Activated T-cell treated with anti-CD3 and anti-CD28 coated beads, Interleukin-2, amount 50 U/mL, for 72 hours (primary cell): ENCODE measurements at places on chromosomes 12 and 14.
A peak's percentile ranks its signal among the peaks of the same experiment; 100 is the strongest.

DNA sequence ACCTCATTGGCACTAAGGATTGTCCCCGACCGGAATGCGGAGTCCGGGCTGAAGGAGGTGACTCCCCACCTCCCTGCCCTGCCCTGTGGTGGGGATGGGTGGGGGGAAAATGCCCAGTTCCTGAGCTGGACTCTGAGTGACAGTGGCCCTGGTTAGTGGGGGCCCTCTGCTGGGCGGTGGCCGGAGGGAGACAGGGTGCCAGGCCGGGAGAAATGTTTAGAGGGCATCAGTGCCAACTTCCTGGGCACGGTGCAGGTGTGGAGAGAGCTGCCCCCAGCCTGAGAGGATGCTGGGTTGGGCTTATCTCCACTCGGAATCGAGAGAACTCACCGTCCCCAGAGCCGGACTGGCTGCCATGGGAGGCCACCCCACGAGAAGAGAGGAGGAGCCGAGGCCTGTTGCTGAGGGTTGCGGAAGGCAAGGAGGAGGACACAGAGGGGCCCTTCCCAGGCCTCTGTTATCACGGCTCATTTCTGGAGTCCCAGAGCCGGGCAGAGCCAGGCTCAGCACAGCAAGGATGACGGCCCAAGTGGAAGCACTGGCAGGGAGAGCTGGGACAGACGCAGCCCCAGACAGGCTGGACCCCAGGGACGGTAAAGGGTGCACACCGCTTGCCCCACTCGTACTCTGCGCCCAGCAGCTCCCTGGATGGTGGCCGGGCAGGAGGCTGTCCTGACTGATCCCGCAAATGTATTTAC lies 156.7 kb downstream of the KIF26A start:
- no peak for DNase-seq

DNA sequence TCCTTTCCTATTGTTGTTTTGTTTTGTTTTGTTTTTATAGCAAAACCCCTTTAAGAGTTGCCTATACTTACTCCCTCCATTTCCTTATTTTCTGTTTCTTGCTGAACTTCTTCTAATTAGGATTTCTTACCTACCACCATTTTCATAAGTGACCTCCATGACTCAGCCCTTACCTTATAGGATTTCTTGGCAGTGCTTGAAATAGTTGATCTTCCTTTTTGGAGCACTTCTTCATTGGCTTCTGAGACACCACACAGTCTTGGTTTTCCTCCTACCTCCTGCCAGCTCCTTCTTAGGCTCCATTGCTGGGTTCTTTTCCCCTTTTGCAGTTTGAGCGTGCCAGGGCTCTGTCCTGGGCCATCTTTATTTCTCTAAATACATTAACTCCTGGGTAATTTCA lies 23.4 kb upstream of the EID3 start:
- DNase-seq = no peak

DNA sequence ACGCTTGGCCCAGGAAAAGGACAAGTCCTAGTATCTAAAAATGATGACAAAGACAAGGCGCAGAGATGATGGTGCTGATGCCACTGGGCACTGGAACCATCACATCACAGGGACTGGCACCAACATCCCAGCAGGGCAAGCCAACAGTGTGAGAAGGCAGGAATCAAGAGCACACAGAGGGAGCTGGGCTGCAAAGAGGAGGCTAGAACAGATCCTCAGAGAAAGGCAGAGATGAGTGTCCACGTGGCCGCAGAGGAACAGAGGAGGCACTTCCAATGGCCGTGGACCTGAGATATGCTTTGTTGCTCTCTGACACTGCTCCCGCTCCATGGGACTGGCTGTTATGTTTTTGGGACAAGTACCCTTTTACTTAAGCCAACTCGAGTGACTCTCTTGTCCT lies 17.9 kb downstream of the FOXN3 start:
- no peak for DNase-seq

DNA sequence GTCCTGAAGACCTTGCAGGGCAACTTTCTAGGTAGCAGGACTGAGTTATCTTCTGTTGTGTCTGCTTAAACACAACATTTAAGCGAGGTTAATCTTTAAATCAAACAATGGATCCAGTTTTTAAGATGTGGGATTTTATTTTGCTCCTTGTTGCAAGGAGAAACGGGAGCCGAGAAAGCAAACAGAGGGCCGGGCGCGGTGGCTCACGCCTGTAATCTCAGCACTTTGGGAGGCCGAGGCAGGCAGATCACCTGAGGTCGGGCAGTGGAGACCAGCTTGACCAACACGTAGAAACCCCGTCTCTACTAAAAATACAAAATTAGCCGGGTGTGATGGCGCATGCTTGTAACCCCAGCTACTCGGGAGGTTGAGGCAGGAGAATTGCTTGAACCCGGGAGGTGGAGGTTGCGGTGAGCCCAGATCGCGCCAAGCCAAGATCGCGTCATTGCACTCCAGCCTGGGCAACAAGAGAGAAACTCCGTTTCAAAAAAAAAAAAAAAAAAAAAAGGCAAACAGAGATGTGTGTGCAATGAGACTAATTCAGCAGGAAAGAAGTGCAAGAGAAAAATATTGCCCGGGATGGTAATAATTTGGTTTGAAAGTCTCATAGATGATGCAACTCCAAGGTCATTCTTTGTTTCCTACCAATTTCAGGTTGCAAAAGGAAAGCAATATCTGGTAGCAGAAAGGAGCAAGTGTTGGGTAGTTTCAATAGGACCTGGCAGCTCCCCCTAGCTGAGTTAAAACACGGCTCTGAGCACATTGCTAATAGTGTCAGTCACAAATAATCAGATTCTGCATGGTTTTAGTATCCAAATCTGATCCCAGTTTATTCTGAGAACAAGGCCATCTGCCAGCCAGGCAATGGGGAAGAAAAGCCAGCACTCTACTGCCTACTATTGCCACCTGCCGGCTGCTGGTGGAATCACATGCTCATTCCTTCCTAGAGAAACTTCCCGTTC lies 141.4 kb downstream of the PPM1H start:
- peak; percentile 78 for DNase-seq

DNA sequence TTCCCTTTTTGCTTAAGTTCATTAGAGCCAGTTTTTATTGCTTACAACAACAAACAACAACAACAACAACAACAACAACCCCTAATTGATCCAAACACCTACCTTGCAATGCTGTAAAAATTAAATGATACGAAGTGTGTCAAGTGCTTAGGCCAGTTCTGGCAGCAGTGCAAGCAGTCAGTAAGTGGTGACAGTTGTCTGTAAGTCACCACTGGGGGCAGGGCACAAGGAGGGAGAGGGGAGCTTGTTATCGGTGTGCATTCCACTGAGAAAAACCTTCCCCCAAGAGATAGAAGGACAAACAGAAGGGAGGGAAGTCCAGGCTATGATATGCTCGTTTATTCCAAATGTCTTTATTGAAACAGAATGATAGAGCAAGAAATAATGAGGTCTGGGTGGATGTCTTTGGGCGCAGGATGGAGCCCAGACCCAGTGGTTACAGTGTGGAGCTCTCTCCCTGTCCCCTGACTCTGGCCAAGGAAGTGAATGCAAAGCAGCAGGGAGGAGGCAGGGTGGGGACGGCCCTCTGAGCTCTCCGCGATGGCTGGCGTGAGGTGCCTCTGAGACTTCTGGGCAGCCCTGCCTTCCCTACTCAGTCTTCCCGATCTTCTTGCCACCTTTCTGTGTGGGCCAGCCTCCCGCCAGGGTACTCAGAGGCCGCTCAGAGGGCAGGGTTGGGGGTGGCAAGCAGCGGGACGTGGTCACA lies 6.5 kb downstream of the SLC22A17 start:
- no peak for DNase-seq

GRCh38 chr12:113245695-113246477 lies 24.6 kb downstream of the TPCN1 start:
- DNase-seq = no peak
